ENCODE measurements at places on chromosomes 12 and 14. TPM values are rescaled to one million over a fixed set of nuclear protein-coding genes. Genes with fewer than 3 reads are reported as not detected.

The TWF1 gene
- polyA plus RNA-seq, result 97.2 TPM

The CHPT1 gene
- polyA plus RNA-seq, result 20.5 TPM

The TSPAN19 gene
- 4.8 TPM for polyA plus RNA-seq

The KRT80 gene
- not detected for polyA plus RNA-seq

The WIF1 gene
- polyA plus RNA-seq, result 0.77 TPM

The AQP5 gene
- not detected for polyA plus RNA-seq

The HOXC9 gene
- polyA plus RNA-seq, result not detected

The SOAT2 gene
- not detected for polyA plus RNA-seq

The TAS2R13 gene
- polyA plus RNA-seq, result 0.52 TPM

The VASH1 gene
- 26.8 TPM for polyA plus RNA-seq

The LMNTD1 gene
- polyA plus RNA-seq, result not detected

The KRT8 gene
- 0.46 TPM for polyA plus RNA-seq

The B3GNT4 gene
- 1.8 TPM for polyA plus RNA-seq

The KRT83 gene
- not detected for polyA plus RNA-seq

The CLEC1B gene
- polyA plus RNA-seq, result not detected

The MIP gene
- polyA plus RNA-seq, result not detected

The AQP6 gene
- polyA plus RNA-seq, result not detected

The RHEBL1 gene
- polyA plus RNA-seq, result not detected

The ERBB3 gene
- 0.78 TPM for polyA plus RNA-seq

The CCDC177 gene
- polyA plus RNA-seq, result 3.2 TPM

The ATXN7L3B gene
- polyA plus RNA-seq, result 84.0 TPM

The STAB2 gene
- not detected for polyA plus RNA-seq

The BBOF1 gene
- 47.7 TPM for polyA plus RNA-seq

The LRP1-AS gene
- not detected for polyA plus RNA-seq

The BCL2L14 gene
- polyA plus RNA-seq, result not detected

The IL31 gene
- polyA plus RNA-seq, result not detected

The IFI27 gene
- 2.2 TPM for polyA plus RNA-seq

The KIF21A gene
- 130 TPM for polyA plus RNA-seq

The PZP gene
- not detected for polyA plus RNA-seq

The PCED1B gene
- not detected for polyA plus RNA-seq

The C14orf132 gene
- 62.0 TPM for polyA plus RNA-seq

The TAS2R42 gene
- not detected for polyA plus RNA-seq

All from neural cell (in vitro differentiated cells).